Activated CD4-positive, alpha-beta T cell treated with anti-CD3 and anti-CD28 coated beads for 4 hours (primary cell): ENCODE measurements at places on chromosomes 5 and 9.

DNA sequence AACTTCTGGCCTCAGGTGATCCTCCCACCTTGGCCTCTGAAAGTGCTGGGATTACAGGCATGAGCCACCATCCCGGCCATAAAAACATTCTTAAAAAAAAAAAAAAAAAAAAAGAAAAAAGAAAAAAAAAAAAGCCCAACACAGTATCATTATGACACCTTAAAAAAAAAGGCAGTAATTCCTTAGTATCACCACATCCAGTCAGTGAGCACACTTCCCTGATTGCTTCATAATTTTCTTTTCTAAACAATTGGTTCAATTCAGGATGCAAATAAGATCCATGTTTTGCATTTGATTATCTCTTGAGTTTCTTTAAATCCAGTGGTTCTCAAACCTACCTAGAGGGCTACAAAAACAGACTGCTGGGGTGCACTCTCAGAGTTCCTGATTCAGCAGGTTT, 182.5 kb downstream of the CDK5RAP2 start:
- no peak for DNase-seq

GRCh38 chr5:71834601-71835000, 115.5 kb downstream of the CARTPT start:
- no peak for DNase-seq

- no peak for DNase-seq
Observed at GRCh38 chr5:137619191-137619870, 116.6 kb downstream of the KLHL3 start.

DNA sequence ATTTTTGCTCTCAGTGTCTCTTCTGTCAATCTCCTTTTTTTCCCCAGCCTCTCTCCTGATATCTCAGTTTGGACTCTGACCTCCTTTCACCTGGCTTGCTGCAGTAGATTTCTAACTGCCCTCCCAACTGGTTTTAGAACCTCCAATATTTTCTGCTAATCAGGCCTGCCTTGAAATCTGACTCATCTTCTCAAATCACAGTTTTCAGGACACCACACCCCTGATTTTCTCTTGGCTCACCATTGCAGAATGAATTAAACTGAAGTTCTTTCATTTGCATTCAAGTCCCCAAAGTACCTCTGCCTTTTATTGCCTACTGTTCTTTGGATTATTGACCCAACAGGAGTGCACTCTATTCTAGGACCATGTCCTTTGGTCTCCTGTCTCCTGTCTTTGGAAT, 310.4 kb upstream of the TRPC7 start:
- DNase-seq: no peak

DNA sequence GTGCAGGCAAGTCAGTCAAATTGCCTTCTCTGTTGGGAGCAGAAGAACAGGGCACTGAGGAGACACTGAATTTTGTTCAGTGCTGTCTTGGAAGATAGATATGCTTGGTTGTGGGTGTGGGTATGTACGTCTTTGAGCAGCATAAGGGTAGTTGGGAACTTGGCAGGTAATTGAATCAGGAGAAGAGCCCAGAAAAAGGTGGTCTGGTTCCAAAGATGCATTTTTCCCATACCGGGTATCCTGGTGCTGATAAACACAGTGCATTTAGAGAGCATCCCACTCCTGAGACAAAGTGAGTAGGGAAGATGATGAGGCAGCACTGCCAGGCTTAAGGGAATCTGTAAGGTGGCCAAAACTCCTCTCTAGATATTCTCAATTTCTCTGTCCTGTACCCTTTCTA, 40.6 kb downstream of the TEK start:
- DNase-seq: no peak

- DNase-seq: no peak
Observed at GRCh38 chr9:92738661-92739081, 26.0 kb downstream of the BICD2 start.

DNA sequence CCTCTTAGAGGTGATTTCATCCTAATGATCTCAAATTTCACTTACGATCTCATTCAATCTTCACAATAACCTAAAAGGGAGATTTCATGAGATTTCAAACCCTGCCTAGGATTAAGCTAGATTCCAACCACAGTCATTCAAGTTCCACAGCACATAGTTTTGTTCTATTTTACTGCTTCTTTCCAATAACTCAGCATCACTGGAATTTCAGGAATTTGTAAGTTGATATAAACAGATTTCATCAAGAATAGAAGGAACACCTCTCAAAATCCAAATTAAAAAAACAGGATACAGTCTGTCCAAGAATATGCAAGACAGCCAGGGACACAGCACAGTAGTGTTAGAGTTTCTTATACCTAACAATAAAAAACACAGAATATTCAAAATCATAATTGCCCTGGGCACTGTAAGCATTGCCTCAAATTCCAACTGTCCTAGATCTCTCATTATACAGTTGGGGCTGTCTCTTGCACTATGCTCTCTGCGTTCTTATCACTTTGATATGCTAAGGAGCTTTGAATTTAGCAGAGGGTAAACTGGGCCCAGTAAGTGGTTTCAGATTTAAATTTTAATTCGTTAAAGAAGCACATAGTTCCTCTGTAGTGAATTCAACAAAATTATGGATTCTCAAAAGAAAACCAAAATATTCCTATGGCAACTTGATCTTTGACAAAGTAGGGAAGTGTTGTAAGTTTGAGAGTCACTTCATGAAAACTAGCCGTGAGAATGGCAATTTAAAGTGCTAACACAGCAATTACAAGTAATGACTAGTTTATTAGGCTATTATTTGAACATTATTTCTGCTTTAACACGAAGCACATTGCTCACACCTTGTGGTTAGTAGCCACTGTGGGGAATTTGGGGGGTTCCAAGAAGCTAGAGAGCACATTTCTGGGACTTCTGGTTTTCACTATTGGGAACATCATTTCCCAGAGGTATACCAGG, 478.6 kb upstream of the C9orf72 start:
- DNase-seq: no peak

- DNase-seq: no peak
Observed at GRCh38 chr5:133749331-133749985, 137.1 kb upstream of the FSTL4 start.

DNA sequence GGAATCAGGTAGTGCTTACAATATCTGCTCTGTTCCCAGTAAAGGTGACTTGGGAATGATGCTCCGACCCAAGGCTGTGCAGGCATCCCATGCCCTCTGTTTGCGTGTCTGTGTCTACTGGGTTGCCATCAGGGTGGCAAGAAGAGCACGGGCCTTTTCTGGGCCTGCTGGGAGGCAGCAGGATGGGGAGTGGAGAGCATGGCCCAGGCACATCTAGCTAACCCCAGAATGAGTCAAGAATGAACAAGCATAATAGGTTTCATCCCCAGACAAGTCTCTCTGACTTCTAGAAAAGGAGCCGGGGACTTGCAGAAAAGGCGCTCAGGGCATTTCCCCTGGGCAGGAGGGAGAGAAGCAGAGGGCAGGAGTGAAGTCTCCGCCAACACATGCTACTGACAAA, 260.4 kb downstream of the IRX1 start:
- no peak for DNase-seq

DNA sequence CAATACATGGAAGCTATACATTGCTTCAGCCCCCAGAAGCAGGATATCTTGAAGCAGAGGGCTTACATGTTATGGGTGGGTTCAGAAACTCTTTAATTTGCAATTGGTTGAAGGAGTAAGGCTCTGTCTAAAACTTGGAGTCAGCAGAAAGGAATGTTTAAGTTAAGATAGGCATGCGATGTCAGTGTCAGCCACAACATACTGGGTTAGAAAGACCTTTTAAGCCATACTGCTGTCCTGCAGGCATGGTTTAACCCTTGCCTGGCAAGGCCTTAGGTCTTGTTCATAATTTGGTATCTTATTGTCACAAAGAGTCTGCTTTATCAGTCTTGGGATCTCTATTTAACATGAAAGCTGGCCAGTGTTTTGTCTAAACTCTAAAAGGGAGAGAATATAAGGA, 1619.6 kb upstream of the WWC1 start:
- DNase-seq: no peak

DNA sequence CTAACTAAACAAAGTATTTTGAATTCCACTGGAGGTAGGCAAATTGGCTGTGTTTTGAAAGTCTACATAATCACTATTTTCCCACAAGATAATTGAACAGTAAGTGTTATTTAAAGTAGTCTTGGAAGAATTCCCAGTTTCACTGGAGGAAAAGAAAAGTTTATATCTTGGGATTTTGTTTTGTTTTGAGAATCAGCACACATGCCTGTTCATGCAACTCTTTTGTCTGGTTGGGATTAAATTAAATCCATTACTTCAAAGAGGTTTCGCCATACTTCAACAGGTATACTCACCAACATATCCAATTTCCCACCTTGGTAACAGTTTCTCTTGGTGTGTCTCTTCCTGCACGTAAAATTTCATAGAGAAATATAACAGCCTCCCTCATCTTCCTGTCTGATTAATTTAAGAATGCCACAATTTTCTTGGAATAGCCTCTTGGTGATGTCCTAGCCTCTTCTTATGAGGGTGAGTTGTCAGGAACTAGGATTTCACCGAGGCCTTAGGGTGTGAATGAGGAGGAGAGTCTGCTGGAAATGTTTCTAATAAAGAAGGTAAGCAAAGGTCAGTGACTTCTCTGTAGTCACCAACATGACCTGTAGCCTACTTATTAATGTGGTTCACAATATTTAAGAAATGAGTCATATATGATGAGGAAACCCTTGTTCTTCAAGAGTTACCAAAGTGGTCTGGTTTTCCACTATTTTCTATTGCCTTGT, 48.1 kb downstream of the ITGA2 start:
- no peak for DNase-seq

DNA sequence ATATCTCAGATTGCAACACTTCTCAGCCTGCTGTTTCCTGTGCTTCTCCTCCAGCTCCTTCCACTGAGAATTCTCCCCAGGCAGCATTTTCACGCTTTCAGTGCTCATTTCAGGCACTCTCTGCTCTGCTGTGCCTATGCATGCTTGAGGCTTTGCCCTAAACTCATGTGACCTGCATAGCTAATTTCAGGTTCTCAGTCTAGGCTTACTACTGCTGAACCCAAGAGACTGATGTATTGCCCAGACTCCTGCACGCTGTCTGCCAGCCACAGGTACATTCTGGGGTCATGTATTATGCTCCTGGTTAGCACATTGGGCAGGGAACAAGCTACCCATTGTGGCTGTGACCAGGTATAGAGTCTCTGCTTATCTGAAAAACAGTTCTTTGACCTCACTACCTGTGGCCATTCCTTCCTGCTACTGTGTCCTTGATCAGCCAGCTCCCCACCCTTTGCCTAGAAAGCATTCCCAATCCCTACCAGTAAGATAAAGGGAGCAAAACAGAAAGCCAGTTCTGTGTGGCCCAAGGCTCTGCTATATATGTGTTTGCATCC, 34.7 kb downstream of the PIP5K1B start:
- DNase-seq: no peak

DNA sequence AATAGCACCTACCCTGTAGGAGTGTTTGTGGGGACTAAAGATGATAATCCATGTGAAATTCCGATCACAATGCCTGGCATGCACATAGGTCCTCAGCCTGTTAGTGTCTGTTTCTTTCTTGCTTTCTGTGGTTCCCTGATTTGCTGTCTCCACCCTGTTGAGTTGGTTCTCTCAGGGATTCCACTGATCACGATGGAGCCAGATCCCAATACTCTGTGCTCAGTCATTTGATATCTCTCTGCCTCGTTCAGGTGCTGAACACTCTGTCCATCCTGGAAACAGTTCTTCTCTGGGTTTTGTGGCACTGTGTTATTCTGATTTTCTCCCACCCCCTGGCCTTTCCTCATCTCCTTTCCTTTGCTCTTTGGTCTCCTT, 60.8 kb downstream of the ARHGAP26 start:
- DNase-seq: no peak

- DNase-seq: no peak
Observed at GRCh38 chr9:95266649-95267048, 50.9 kb downstream of the FANCC start.

- no peak for DNase-seq
Observed at GRCh38 chr5:87393331-87393730, 19.4 kb downstream of the CCNH start.

- DNase-seq: no peak
Observed at GRCh38 chr5:175690586-175690985, 32.7 kb downstream of the HRH2 start.
